NCI-H187 treated with DMSO at 0.1 percent for 48 hours (cell line): ENCODE measurements at places on chromosomes 16 and 17.

- DNase-seq = no peak
Measured at GRCh38 chr16:30173054-30173453, 10.3 kb upstream of the CORO1A start.

DNA sequence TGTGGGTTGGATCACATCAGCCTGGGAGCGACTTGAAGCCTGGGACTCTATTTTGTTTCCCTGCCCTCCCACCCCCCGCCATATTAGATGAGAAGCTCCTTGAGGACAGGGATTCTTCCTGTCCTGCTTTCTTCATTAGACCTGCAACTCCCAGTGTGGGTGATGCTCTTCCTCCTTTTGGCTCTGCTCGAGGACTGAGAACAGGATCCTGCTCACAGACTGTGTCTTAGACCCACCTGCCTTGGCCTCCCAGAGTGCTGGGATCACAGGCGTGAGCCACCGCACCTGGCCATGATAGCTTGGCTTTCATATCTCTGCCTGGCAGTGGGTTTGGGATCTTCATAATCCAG, 21.5 kb upstream of the TNS4 start:
- no peak for DNase-seq

GRCh38 chr16:64782484-64782883, 339.4 kb downstream of the CDH11 start:
- no peak for DNase-seq

DNA sequence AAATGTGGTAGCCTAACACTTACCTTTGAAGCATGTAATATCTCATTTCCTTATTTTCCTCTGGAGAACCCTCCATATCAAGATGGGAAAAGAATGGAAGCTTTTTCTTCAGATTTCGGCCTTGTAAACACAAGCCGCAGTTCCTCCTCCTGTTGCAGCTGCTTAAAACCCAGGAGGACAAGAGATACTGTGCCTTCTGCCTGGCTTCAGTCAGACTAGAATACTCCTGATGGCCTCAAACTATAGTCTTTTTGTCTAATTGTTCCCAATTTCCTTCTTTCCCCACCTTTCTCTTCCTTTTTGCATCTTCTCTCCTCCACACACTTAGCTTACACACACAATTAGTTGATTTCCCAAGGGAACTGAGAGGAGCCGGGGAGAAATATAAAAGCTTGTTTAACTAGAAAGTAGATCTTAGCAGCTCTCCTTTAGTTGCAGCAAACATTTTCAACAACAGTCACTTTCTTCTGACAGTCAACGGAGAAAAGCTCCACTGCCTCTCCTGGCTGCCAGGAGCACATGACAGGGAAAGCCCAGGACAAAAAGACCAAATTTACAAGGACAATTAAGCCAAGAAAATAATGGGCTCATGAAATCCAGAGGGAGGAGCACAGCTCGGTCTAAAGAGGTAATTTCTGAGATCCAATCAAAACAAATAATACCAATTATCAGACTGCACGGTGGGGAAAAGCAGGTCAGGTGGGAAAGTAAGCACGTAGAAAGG, 76.4 kb upstream of the C17orf78 start:
- no peak for DNase-seq

DNA sequence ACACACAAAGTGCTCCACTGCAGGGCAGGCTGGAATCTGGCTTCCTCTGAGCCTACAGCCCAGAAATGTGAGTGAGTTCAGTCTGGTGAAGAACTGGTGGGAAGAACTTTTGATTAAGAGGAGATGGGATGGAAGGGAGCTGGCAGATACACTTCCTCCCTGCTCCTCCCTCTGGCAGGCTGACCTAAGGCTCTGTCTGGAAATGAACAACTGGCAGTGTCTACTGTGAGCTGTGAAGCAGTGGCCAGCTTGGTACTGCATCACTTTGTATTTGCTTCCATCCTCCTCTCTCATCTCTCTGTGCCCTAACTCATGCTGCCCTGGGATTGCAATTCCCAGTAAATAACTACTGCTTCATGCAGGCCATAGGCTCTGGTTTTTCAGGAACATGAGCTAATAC, 45.6 kb downstream of the MAF start:
- DNase-seq = no peak

GRCh38 chr16:84922351-84923120, 88.8 kb downstream of the ZDHHC7 start:
- DNase-seq = no peak

DNA sequence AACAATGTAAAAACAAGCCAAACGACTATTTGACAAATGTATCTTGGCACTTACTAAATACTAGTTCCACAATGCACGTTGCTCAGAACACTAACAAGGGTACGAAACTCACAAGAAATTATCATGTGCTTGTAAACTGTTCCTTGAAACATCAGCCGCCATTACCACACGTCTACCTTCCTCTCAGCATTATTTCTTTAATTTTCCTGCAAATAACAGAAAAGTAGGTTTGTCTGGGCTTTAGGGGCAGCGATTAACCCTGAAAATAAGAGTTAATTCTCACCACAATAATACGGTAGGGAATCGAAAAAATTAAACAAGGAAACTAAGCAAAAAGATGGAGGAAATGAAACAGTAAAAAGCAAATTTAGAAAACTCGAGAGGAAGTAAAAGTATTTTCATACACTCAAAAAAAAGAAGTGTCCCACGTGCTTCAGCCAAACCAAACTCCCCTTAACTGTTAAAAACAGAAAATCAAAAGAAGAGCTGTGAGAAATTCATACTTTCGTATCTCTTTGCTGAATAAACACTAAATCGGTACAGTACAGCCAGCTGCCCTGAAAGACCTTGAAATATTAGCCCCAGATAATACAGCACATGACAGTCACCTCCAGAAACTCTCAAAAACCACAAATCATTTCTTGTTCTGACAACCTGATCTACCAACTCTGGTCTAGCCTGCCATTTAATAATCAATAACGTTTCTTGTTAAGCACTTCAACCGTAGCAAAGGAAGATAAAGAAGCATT, 1.2 kb downstream of the ARHGAP17 start:
- no peak for DNase-seq

GRCh38 chr17:80743181-80743771, 198.6 kb downstream of the RPTOR start:
- peak; percentile 37 for DNase-seq

DNA sequence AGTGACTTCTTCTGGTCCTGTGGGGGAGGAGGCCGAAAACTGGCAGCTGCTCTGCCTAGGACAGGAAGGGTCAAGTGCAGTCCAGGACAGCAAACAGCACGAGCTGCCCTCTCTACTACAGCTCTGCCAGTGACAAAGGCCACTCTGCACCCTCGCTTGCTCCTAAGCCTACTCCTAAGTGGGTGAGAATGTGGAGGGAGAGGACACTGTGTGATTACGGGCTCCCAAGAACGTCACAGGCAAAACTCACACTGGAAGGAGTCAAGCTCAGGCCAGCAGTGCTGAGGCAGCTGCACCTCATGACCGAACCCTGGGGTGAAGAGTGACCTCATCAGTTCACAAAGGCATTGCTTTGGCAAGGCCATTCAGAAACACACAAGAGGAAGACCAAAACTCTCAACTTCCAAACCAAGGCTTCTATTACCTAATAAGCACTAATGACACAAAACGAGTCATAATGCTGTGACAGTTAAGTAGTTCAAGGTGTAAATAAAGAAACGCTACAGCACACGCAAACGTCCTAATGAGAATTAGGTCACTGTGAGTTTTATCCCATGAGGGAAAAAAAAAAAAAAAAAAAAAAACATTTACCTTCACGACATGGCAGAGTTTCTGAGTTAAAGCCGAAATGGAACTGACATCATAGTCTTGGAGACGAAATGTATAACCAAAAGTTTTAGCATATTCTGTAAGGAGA, 35.1 kb downstream of the MARF1 start:
- no peak for DNase-seq

DNA sequence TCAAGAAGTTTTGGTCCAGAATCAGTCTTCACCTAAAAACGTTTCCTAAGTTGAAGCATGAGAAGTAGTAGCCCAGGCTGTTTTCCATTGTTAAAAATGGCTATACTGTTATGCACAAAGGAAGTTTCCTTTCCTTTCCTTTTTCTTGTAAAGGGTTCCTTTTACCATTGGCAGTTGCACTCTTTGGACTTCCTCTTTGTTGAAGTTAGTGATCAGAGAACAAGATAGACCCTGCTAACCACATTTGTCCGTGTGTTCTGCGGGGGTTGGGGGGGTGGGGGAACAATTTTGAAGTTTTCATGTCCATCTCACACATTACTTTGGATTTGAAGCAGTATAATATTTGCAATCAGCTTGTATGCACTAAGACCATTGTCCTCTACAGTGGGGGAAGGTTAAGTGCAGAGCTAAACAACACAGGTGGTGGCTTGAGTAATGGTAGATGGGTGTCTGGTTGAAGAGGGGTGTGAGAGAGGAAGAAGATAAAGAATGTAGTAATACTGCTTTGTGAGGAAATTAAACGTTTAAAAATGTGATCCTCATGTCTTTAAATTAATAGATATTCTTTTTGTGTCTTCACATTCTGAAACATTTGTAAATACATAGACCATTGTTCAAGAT, 1.4 kb downstream of the LPCAT2 start:
- DNase-seq = no peak

- DNase-seq = no peak
Measured at GRCh38 chr16:81018496-81018895, 11.5 kb downstream of the CENPN start.

- DNase-seq = no peak
Measured at GRCh38 chr17:27496971-27497370, 40.7 kb downstream of the KSR1 start.

DNA sequence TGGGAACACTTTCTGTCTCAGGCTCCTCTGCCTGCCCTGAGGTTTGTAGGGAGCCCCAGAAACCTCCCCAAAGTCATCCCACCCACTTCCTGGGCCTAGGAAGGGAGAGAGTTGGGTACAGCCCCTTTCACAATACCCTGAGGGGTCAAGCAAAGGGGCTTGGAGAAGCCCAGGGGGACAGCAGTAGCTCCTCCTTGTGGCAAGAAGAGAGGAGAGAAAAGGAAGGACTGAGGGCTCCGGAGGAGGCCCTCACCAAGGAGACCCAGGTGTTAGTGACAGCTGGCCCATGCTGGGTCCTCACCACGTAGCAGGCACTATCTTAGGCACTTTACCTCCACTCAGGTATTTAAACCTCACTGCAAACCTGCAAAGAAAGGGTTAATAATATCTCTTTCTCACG, 112.8 kb downstream of the IRX5 start:
- no peak for DNase-seq

- DNase-seq = no peak
Measured at GRCh38 chr16:13414154-13414553, 505.8 kb upstream of the ERCC4 start.

GRCh38 chr17:76789235-76789788, 51.4 kb downstream of the MFSD11 start:
- no peak for DNase-seq

DNA sequence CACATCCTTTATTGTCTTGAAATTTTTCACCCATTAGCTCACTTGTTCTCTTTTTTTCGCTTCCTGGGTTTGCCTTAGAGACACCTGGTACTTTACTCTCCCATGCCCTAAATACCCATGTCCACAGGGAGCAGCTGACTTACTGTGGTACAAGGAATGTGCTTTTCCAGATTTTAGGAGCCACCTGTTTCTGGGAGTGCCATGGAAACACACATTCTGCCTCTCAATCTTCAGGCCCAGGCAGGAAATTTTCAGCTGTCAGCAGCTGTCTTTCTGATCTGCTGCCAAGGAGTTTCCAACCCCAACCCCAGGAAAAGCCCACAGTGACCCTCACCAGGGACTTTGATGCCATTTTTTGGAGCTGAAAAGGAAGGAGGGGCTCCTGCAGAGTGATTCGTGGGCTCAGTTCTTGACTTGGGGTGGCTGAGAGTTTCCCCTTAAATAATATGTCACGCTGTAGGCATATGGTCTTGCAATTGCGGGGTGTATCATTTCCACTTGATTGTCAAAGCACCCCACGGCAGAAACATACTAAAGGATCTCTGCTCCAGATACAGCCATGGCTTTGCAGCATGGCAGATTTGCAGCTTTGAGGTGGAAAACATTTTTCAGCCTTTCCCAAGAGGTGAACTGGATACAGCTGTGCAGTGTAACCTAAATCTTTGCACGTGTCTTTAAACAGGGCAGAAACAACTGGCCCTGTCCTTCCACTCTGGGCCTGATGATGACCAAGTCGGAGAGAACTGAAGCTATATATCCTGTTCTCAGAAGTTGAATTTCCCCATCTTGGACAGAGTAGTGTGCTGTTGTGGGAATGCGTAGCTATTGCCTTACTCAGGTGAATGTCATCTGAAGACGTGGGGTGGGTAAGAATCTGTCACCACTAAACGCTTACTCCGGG, 19.2 kb downstream of the RBFOX1 start:
- no peak for DNase-seq

- DNase-seq = no peak
Measured at GRCh38 chr17:4733073-4733531, 1.9 kb downstream of the MED11 start.

GRCh38 chr16:77199211-77199610, at the start of gene SYCE1L:
Gene SYCE1L (plus strand): TSS chr16:77199408. CDS start chr16:77199452, 44 bp downstream.
- no peak for DNase-seq

DNA sequence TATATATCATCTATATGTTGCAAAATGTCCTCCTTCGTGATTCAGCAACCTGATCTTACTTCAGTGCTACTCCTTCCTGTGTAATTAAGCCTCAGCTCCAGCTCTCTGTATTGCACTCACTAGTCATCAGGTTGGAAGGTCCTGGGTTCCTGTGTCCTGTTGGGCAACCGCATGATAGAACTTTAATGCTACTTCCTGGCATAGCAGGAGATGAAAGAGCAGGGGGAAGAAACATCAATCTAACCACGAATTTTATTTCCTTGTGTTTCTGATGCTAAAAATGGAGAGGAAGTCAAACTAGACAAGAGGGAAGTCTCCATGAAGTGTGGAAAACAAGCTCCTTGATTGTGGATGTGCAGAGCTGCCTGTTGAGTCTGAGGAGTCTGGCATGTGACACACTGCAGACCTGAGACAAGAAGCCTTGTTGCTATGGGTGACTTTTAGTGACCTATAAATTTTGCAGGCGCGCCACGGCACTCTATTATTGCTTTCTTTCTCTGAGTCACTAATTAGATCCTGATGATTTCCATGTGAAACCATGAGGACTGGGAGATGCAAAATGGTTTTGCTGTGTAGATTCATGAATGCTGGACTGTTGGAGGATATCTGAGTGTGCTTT, 25.6 kb downstream of the IGSF6 start:
- no peak for DNase-seq

DNA sequence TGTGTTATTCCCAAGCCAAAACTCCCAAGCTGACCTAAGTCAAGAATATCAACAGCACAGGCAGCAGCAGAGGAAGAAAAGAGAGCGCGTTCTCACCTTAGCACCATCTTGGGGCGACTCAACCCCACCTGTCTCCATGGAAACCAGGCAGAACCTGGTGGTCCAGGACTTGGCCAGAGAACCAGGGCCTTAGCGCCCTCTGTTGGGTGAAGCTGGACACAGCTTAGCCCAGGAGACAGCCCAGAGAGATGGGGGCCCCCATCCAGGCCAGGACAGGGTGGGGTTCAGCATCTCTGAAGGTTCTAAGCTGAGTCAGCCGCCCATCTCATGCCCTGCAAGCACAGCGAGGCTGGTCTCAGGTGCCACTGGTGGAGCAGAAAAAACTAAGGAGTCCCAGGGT, 60.1 kb upstream of the TMEM132E start:
- no peak for DNase-seq

DNA sequence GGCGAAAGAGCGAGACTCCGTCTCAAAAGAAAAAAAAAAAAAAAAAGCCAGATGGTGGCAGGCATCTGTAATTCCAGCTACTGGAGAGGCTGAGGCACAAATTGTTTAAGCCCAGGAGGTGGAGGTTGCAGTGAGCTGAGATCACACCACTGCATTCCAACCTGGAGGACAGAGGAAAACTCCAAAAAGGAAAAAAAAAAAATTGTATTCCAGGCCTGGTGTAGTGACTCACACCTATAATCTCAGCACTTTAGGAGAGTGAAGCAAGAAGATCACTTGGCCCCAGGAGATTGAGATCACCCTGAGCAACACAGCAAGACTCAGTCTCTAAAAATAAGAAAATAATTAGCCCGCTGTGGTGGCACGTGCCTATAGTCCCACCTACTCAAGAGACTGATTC, 20.1 kb downstream of the HBQ1 start:
- DNase-seq = no peak
